ENCODE measurements at places on chromosomes 6 and 20.
A peak's percentile ranks its signal among the peaks of the same experiment; 100 is the strongest.

DNA sequence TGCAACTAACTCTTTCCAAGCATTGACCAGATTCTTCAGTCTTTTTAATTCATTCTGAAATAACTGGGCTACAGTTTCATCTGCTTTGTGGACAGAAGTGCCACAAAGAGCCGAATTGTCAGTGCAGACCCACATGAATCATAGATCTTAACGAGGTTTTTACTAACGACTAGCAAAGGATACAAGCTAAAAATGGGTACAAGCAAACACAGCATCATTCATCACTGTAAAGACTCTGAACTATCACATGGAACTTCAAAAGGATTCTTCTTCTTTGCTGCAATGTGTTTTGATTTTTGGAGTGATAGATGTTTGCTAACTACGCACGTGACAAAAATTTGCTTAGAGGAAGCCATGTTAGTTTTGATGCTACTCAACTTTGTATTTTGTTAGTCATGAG lies 227.1 kb downstream of the ESR1 start:
- peak; percentile 12 for DNase-seq

DNA sequence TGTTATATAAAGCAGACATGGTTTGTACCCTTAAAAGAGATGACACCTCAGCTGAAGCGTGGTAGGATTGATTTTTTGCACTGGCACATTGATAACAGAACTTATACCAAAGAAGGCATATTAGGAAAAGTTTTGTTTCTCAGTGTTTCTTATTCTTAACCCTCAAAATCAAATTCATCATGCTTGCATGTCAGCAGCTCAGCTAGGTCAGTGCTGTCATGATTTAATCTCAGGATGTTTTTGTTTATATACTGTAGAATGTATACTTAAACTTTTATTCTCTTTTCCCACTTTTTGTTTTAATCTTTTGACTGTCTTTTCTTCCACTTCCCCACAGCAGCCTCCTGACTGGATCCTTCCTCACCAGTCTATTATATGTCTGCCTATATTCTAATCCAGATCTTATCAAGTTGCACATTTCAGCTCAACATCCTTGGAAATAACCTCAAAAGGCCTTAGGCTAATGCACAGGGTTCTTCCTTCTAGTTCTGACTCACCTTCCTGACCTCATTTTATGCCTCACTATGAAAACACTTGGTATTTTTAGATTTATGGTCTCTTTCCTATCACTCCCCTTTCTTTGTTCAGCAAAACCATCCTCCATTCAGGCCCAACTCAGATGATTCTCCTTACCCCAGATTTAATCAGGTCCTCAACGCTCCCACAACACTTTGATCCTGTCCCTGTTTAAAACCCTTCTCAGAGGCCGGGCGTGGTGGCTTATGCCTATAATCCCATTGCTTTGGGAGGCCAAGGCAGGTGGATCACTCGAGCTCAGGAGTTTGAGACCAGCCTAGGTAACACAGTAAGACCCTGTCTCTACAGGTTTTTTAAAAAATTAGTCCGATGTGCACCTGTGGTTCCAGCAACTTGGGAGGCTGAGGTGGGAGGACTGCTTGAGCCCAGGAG lies 7.2 kb downstream of the HEBP2 start:
- DNase-seq = peak; percentile 90

DNA sequence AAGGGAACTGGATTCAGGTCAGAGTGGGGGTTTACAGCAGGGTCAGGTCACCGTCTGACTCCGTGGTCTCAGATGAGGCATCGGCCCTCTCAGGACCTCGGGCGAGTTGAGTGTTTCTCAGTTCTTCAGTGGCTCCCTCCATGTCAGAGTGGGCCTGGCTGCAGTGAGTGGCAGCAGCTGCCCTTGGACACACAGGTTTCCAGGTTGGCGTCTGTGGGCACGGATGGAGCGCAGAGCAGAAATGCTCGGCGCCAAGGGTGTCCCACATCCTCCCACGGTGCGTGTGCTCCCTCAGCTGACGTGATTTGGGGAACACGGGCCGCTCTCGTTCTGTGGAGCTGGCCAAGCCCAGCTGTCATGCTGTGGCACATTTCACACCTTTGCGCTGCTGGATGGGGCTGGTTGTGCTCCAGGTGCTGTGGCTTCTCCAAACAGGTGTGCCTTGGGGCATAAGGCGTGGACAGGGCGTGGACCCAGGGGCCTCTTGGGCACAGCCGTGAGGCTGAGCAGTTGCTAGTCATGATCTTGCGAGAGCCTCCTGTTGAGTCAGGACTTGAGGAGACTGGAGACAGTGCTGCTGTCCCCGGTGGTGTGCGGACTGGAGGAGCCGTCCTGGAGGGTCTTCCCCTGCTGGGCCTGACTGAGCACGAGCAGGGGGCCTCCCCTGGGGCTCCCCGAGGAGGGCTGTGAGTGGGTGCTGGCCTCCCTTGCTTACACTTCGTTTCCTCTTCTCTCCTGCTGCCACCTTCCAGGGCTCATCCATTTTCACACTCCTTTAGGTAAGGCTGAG lies 9.5 kb upstream of the DNAJC5 start:
- no peak for DNase-seq

- peak; percentile 100 for DNase-seq
Measured at GRCh38 chr6:16338577-16339264, 100.3 kb downstream of the GMPR start.

GRCh38 chr6:74717591-74717990 lies 488.3 kb downstream of the COL12A1 start:
- DNase-seq = no peak

- peak; percentile 70 for DNase-seq
Measured at GRCh38 chr6:42120895-42121865, 21.2 kb downstream of the C6orf132 start.

DNA sequence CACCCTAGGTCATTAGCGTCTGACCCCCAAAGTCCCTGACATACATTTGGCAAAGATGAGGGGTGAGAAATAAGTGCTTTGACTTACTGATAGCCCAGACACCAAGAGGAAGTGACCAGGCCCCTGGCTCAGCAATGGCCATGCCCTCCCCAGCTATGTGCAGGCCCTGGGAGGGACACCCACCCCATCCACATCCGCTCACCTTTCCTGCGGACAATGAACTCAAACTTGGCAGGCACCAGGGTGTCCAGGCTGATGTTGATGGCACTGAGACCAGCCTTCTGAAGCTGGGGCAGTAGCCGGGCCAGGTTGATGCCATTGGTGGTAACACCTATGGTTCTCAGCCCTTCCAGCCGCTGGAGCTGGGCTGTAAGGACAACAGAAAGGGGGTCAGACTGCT lies 18.4 kb downstream of the MOCS1 start:
- no peak for DNase-seq

DNA sequence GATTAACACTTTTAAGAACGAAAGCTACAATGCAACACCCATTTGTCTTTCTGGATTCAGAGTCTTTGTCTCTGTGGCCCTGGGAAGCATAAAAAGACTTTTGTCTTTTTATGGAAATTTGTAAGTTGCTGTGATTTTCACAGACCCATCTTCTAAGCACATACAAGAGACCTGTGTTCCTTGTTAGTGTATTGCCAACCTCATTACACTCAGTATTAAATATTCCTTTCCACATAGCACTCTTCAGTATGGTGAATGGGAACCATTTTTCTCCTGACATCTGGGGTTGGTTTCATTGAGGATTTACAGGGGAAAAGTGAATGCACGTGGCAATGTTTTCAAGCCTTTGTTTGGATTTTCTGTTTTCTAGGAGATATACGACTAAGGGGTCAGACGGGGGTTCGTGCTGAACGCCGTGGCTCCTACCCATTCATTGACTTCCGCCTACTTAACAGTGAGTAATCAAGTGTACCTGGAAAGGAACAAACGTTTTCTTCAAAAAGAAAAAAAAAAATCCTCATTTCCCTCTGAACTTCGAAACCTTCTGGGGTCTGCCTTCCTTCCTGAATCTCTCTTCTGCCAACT lies 141.7 kb downstream of the MTFR2 start:
- no peak for DNase-seq

GRCh38 chr6:34284563-34285447 lies 36.0 kb upstream of the SMIM29 start:
- peak; percentile 73 for DNase-seq

DNA sequence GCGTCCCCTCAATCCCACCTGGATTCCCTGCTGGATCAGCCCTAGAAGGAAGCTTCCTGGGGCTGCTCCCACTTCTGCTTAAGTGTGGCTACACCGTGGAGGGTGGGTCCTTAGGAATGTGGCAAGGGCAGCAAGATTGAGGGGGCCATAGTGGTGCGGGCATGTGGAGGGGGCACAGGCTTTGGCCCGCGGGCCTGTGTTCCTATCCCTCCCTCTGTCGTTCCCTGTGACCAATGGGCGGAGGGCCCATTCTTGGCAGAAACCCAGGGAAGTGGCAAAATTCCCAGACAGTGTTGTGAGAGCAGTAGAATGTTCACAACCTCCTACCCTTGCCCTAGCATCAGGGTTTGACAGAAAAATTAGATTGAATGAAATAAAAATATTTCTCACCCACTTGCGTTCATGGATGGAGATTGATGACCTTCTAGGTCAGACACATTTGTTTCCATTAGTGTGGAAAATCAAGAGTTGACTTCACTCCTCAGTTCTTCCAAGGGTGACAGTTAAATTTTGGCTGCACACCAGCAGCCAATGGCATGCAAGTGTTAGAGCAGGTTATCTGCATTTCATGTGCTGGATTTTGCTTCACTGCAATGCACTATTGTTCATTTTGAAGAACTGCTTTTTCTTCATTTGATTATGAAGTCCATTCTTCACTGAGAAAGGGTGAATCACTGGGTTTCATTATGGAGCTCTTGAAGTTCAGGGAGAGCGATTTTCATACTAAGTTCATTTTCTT lies 49.3 kb upstream of the AHI1 start:
- DNase-seq = no peak

GRCh38 chr6:83514866-83515466 lies 2.6 kb downstream of the PRSS35 start:
- DNase-seq = peak; percentile 60

DNA sequence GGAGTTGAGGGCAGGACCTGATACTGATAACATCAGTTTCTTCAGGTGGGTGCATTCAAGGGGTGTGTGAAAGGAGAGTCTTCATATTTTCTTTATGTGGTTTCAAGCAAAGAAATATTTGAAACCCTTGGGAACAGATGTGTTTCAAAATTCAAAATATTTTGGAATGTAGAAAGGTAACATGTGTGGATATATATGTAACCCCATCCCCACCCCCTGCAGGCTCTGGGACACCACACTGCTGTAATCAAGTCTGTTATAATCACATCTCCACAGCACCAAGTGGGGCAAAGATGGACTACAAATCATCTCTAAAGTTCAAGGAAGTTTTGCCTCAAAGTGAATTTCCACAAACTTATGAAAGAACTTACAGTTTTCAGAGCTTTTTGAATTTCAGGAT lies 41.1 kb downstream of the CLIC5 start:
- no peak for DNase-seq

- DNase-seq = peak; percentile 56
Measured at GRCh38 chr6:101069191-101069795, 188.2 kb upstream of the ASCC3 start.

DNA sequence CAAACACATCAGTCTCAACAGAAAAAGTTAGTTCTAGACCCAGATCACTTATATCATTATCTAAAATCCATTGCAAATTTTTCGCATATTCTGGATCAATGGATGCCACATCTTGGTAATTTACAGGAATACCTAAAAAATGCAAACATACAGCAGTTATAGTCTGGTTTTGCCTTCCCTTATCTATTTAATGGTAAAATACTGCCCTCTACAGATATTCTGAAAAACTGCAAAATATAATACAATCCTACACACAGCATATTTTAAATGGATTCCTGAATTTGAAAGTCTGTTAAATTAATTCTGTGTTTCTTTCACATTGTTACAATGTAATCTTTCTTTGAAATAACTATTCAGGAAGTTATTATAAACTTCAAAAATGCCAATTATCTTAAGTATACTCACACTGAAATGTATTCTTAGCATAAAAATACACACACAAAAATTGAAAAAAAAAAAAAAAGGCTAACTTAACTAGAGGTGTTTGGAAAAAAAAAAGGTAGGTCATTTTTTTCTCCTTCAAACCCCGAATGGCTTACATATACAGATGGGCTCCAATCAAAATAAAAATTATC lies 88.4 kb downstream of the HACE1 start:
- DNase-seq = peak; percentile 44

- no peak for DNase-seq
Measured at GRCh38 chr6:41914869-41915530, 5.9 kb downstream of the MED20 start.

DNA sequence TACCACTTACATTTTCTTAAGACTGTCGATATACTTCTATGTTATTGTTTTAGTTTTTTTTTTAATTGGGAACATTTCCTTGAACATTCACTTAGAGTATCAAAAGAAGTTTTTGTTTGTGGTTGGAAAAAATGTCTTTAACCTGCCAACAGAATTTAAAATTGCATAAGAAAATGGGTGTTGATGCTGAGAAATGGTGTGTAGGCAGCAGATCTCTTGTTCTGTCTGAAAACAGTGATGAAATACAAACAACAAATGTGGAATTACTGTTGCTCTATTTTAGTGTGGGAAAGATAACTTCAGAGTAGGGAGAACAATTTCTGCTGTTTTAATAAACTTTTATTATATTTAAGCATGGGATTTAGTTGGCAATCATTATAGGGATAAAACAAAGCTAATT lies 293.5 kb downstream of the CDKAL1 start:
- peak; percentile 67 for DNase-seq

DNA sequence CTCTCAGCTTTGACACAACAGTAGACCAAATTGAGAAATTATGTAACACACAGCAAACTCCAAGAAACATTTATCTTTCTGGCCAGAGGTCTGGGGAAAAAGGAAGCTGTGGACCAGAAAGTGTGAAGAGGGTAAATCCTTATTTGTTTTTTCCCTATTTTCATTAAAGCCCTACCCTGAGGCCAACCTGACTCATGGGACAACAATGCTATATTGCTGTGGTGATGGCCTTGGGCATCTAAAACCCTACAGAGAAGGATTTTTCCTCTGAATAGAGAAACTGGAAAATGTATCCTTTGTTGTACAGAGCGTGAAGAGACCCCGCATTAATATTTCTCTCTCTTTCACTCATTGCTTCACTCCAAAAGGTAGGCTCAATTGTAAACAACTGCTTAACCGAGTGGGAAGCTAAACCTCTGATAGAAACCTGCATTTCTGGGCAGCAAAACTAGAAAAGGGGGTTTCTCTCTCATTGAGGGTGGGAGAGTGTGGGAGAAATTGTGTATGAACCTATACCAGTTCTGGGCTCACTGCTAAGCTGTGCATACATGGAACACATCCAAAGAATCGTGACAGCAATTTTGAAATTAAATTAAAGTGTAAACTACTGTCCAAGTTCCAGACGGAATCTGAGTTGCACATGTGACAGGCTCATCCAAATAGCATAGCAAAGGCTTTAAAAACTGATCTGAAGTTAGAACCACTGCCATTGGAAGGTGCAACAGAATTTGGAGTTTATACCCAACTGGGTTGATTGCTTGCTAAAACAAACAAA lies 175.5 kb downstream of the CLVS2 start:
- no peak for DNase-seq

DNA sequence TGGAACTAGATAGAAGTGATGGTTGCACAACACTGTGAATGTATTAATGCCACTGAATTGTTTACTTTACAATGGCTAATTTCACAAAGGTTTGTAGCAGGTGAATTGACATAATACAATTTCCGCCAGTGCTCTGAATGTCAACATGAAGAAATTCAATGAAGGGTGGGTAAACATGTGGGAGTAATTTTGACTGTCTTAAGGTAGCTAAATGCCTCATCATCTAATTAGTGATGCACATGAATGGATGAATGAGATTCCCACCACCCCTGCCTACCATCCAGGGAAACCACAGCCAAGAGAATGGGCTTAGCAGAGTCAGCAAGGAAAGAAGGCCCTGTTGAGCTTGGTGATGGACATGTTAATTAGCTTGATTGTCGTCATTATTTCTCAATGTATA lies 275.3 kb downstream of the ALDH8A1 start:
- no peak for DNase-seq
